Hypothalamus (tissue), 51 donors: ENCODE measurements at places on chromosomes 1 and 21.
A peak's percentile ranks its signal among the peaks of the same experiment; 100 is the strongest.

DNA sequence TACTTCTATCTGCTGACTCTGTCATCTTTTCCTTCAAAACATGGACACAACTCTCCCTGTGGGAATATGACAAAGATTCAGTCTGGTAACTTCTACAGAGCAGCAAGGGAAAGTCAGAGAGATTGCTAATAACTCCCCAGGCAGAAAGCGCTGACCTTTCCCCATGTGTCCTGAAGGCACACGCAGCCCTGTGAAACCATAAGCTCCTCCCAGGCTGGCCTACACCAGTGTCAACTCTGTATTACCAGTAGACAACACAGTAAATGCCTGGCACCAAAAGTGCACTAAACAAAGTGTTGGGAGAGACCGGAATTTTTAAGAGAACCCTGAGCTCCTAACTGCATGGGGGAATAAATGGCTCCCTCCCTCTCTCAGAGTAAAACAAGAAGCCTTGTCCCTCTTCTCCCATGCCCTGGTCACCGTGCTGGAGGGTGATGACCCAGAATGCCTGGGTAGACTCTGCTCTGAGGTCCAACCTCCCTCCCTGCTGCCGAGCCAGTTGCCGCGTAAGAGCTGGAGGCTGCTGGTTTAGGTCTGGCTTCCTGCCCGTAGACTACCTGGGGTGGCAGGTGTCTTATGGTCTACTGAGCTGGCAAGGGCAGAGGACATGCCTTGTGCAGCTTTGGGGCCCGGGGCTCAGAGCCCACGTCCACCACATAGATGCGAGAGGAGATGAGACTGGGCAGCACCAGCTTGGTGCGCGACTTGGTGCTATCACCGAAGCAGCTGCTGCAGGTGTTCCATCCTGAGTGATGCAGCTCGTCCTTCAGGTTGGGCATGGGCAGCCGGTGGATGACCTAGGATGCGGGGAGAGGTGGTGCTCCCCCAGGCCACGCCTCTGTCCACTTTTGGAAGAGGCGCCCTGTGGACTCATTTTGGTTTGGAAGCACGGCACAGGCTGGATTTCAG lies 3.9 kb downstream of the SELENBP1 start:
- DNase-seq: no peak

DNA sequence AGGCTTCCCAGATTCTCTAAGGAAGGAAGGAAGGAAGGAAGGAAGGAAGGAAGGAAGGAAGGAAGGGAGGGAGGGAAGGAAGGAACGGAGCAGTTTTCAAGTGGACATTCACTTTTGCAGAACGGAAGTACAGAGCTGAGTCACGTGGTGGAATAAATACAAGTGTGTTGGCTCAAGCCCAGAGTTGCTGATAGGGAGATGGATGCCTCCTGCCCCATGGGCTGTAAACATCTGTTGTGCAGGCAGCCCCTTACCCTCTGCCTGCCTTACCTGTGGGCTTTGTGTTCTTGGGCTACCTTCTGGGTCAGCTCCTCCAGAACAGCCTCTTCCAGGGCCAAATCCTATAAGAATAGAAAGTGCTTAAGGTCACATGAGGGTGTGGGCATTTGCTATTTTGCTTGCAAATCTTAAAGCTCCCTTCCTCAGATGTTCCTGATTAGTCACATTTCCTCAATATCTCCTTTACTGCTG lies 121.7 kb downstream of the SMYD2 start:
- no peak for DNase-seq

DNA sequence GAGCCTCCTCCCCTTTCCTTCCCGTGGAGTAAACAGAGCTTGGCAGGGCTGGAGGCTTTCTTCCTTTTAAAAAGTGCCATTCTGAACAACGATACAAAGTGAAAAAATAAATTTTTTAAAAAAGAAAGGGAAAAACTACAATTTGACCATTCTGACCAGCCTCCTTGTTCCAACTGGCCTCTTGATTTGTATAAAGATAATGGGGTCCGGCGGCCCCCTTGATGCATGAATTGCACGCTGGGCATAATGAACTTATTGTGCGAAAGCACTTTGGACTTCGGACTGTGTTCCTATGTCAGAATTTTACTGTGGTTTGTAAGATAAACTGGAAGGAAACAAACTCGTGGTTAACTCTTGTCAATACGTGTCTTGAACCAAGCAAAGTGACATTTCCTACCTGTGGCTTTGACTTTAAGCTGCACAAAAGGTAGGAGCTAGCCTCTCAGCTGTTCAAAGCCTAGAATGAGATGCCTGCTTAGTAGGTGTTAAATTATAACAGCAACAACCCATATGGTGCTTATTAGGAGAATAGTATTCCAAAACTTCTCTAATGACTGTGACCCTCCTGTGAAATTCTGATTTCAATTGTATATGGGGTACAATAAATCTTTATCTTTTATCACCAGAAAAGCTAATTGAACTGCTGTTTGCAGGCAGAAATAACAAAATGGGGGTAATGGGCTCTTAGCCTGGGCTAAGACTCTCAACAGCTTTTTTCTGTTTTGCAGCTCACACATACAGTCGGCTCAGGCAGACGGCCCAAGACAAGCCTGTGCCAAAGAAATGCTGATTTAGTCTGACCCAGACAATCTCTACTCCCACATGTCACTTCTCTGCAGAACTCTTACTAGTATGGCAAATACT lies 9.3 kb downstream of the IRF2BP2 start:
- no peak for DNase-seq

GRCh38 chr1:201254625-201255478 lies 28.5 kb upstream of the PKP1 start:
- peak; percentile 33 for DNase-seq

DNA sequence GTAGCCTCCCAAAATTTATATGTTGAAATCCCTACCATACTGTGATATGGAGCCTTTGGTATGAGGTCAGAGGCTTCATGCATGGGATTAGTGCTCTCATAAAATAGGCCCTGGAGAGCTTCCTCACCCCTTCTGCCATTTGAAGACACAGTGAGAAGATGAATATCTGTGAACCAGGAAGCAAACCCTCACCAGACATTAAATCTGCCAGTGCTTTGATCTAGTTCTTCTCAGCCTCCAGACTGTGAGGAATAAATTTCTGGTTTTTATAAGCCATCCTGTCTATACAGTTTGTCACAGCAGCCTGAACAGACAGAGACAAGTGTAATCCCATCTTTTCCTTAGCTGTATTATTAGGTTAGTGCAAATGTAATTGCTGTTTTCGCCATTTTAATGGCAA lies 88.4 kb downstream of the OLFML2B start:
- no peak for DNase-seq

- no peak for DNase-seq
Observed at GRCh38 chr21:45276596-45276995, 11.1 kb downstream of the POFUT2 start.

DNA sequence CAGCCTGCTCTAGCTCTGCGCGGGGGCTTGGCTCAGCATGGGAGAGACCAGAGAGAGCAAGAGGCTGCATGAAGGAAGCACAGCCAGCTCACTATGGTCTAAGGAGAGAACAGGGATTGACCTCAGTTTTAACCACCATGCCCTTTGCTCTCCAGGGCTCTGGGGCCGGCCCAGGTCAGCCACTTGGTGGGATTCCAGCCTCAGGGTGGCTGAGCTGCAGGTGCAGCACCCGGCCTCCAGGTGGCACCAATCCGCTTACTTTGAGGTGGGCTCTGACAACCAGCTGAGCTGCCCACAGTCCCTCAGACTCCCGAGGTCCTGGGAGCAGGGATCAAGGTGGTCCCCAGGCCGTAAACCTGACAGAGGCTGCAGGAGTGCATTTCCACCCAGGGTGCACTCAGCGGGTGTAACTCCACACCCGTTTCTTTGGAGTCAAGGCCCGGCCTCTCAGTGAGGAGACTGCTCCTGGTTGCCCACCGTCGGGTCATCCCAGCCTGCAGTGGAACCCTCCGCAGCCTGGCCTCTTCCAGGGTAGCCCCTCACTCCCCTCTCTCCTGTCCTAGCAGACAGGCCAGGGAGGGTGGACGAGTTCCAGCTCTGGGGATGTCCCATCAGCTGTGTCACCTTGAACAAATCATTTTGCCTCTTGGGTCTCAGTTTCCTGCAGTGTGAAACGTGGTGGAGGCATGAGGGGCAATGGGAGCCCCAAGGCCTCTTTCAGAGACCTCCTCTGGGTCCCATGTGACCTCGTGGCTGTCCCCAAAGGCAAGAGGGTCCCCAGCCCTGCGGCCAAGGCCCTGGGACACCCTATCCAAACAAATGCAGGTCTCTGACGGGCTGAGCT lies 607 bp upstream of the LGR6 start:
- peak; percentile 39 for DNase-seq

GRCh38 chr21:17950591-17950990 lies 131.4 kb upstream of the C21orf91 start:
- DNase-seq: no peak

- DNase-seq: no peak
Observed at GRCh38 chr21:27476696-27477095, 509.8 kb upstream of the ADAMTS5 start.

GRCh38 chr1:22525211-22525610 lies 38.1 kb upstream of the EPHA8 start:
- DNase-seq: no peak

DNA sequence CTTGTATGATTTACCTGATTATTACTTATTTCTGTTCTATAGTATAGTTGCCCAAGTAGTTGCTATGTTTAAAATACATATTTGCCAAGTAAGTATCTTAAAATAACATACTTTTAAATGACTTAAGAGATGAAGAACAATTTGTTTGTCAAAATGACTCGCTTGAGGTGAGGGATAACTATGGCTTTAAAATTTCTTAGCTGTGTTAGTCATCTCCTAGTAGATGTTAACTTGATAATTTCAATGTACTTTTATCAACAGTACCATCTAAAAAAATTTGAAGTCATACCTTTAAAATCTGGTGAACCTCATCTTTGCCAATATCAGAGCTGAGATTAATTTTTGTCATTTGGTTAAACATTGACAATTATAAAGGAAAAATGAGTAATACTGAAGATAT lies 37.7 kb downstream of the ODR4 start:
- no peak for DNase-seq

GRCh38 chr1:47756006-47756405 lies 241.2 kb downstream of the TRABD2B start:
- no peak for DNase-seq

GRCh38 chr1:182350839-182351238 lies 40.8 kb downstream of the GLUL start:
- DNase-seq: no peak

- DNase-seq: no peak
Observed at GRCh38 chr1:40633523-40633922, 32.0 kb downstream of the RIMS3 start.

GRCh38 chr1:184882957-184883815 lies 91.1 kb downstream of the NIBAN1 start:
- no peak for DNase-seq

DNA sequence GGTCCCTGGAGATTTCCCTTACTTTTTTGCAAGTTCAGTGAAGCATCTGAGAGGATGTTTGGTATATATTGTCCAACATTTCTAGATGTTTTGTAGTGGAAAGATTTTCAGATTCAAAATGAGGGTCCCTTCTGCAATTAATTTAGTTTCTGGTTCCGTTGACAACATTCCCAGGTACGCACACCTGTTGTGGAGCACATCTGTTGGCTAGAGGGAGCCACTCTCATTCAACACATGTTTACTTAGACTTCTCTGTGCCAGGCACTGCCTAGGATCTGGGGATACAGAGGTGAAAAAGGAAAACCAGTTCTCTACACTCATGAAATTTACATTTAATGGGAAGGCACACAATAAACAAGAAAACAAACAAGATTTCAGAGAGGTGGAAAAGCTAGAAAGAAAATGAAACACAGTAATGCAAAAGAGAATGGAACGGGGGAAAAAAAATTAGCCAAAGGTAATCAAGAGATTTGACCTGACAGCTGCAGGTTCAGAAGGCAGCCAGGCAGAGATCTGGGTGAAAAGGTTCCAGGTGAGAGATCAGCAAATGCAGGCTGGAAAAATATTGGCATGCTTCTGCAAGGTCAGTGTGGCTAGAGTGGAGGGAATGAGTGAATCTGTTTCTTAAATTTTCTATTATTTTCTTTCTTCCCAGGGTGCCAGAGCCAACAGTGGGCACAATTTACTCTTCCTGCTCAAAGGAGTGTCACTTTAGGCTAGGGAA lies 48.4 kb upstream of the KAZN start:
- no peak for DNase-seq

DNA sequence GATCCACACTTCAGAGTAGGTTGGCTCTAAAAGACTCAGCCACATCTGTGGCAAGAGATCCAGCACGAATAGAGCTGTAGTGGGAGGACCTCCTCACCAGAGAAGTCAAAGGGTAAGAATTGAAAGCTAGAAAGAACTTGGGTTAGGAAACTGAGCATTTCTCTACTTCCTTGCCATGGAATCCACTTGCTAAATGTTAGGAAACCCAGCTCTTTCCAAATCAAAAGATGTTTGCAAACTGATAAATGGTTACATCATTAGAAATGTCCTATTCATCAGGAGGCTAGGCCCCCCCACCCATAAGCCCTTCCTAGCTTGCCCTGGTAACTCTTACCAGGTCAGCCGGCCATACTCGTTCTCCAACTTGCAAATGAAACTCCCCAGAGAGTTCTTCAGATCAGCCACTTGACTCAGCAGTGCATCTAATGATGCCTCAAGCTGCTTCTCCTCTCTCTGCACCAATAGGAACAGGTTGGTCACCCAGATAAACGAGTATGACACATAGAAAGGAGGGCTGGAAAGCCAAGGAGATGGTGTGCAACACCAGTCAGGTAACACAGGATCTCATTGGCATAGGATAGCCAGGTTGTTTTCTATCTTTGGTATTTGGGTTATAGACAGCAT lies 1.5 kb downstream of the MED8 start:
- DNase-seq: no peak

DNA sequence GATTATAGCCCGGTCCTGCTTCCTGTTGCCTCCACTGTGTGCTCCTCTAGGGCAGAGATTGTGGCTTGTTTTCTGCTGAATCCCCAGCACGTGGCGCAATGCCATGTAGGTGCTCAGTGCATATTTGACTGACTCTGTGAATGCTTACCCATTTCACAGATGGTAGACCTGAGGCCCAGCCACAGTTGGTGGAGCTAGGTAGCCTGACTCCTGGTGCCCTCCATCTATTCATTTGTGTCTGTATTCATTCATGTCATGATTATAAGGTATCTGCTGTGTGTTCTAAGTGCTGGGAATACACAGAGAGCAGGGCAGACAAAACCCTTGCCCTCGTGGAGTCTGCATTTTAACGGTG lies 22.5 kb downstream of the TNFRSF1B start:
- DNase-seq: no peak
